ENCODE measurements at places on chromosomes 11 and 22.

- DNase-seq: no peak
These were observed 6.2 kb downstream of the DNAJC24 start for GRCh38 chr11:31375879-31376278.

DNA sequence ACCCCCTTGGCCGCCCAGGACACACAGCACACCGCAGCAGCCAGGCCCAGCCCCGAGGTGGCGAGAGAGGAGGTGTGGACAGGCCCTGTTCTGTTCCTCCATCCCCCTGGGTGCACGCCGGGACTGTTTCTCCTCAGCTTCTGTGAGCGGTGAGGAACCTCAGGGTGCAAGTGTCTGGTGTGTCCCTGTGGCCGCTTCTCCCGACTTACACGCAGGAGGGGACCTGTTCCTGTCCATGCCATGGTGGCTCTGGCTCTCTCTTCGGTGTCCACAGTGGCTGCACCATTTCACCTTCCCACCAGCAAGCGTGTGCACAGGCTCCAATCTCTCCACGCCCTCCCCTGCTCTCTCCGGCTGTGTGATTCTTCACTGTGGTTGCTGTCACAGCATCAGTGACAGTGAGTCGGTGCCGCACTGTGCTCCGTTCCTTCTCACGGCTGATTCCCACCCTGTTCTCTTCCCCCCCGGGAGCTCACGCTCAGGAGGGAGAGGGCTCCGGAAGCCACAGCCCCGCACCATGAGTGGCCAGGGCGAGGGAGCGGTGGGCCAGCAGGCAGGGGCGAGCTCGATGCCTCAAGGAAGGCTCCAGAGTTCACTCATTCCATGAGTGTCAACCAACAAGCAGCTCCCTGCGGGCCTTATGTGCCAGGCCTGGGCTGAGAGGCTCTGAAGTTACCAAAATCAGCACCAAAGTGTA lies 18.6 kb upstream of the WNT7B start:
- no peak for DNase-seq

GRCh38 chr22:26225207-26225606 lies 55.9 kb downstream of the SEZ6L start:
- no peak for DNase-seq

GRCh38 chr11:33197915-33198727 lies 36.8 kb upstream of the CSTF3 start:
- no peak for DNase-seq

DNA sequence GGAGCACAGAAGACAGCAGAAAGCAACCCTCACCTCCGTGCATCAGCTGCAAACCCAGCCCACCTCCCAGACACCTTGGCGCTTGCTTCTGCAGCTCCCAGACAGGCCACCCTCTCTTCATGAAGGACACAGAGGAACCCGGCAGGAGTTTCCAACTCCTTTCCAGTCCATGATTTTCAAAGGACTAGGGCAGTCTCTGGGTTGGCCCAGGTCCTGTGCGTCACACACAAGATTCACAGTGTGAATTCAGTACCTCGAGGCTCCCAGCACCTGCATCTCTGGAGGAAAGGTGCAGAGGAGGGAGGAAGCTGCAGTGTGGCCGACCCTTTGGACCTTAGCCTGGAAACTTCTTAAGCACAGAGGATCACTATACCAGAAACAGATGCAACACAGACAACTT lies 61.0 kb upstream of the BID start:
- DNase-seq: no peak

DNA sequence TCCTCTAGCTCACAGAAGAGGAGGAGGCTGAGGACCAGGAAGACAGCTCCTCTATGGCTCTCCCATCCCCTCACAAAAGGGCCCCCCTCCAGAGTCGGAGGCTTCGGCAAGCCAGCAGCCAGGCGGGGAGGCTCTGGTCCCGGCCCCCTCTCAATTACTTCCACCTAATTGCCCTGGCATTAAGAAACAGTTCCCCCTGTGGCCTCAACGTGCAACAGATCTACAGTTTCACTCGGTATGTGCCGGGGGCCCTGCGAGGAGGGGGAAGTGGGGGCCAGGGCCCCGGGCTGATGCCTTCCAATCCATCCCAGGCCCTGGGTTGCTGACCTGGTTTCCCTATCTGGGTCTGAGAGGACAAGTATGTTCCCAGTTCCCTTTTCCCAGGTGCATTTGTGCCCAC lies 7.9 kb downstream of the FOXR1 start:
- no peak for DNase-seq

Measured in hematopoietic multipotent progenitor cell treated with erythropoietin and hydrocortisone succinate and interleukin-3 and kit ligand, for 15 days (in vitro differentiated cells).